ENCODE measurements at places on chromosomes 12 and 14. TPM values are rescaled to one million over a fixed set of nuclear protein-coding genes. Genes with fewer than 3 reads are reported as not detected.

TMCC3 gene
- total RNA-seq = 6.0 TPM

NUP37 gene
- 31.3 TPM for total RNA-seq

RIMBP2 gene
- not detected for total RNA-seq

KCNMB4 gene
- total RNA-seq = 1.6 TPM

KIF26A gene
- total RNA-seq = not detected

GALNT16 gene
- total RNA-seq = 4.5 TPM

KLHL28 gene
- 22.7 TPM for total RNA-seq

DNA sequence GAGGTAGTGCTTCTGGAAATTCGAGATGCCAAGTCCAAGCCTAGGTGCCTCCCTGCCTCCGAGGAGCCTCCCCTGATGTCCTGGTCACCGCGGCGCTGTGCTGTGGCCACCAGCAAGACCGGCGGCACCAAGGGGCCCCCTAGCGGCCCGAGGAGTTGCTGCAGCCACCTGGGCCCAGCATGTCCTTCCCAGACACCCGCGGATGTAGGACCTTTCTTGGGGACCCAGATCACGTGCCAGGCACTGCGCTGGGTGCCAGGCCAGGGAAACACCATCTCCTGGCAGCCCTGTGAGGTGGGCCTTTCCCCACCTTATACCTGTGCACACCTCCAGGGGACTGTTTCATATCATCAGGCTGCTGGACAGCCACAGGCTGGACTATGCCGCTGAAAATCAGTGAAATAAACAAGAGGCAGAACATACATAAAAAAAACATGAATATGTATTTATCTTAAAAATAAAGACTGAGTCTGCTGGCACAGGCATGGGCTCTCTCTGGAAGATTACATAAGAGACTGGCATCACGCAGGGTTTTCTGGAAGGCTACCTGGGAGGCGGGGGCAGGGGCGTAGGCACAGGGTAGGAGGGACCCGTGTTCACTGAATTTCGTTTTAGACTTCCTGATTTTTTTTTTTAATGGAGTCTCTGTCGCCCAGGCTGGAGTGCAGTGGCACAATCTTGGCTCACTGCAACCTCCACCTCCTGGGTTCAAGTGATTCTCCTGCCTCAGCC, 15.9 kb upstream of the HHIPL1 start:
- DNase-seq = peak; percentile 67

GRCh38 chr14:31937730-31938346, 139.3 kb upstream of the ARHGAP5 start:
- peak; percentile 76 for DNase-seq

DNA sequence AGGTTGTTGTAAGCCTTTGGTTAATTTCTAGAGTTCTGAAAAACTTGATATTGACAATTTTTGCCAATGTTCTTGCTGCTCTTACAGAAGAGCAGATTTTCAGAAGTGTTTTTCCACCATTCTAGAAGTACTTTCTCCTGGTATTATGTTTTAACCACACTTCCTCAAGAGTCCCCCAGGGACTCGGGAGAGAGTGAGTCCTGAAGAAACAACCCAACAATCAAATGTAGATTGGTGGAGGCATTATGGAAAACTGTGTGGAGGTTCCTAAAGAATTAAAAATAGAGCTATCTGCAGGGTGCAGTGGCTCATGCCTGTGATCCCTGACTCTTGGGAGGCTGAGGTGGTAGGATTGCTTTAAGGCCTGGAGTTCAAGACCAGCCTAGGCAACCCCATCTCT, 26.7 kb downstream of the OR10P1 start:
- DNase-seq = no peak

DNA sequence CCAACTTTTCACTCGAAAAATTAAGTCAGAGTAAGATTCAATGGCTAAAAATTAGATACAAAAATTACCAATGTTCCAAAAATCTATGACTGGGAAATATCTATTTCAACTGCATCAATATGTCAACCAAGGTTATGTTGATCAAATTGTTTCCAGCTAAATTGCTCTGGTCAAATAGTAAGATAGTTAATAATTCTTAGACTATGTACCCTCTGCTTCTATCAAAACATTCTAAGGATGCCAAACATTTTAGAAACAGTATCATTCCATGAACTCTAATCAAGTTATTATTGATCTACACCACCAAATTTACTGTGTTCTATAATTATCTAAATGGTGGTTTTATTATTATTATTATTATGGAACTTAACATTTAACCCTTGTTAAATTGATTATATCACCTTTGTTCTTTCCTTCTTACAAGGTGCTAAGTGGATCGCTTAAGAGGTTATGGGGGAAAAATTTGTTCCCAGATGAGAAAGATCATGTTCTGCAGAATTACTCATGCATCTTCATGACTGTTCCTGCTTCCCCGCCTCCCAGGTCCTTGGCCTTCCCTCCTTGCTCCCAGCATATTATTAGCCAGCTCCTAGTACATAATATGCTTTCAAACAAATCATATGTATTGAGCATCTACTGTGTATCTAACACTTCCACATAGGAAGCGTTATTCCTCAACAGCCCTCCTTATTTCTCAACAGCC, 240.5 kb upstream of the KRR1 start:
- DNase-seq = no peak

- DNase-seq = peak; percentile 25
These were observed 9.6 kb upstream of the SSPN start for GRCh38 chr12:26185532-26186320.

- DNase-seq = no peak
These were observed 64.4 kb downstream of the MVK start for GRCh38 chr12:109637996-109638395.

- DNase-seq = peak; percentile 88
These were observed 192.6 kb upstream of the HMGA2 start for GRCh38 chr12:65631621-65632111.

DNA sequence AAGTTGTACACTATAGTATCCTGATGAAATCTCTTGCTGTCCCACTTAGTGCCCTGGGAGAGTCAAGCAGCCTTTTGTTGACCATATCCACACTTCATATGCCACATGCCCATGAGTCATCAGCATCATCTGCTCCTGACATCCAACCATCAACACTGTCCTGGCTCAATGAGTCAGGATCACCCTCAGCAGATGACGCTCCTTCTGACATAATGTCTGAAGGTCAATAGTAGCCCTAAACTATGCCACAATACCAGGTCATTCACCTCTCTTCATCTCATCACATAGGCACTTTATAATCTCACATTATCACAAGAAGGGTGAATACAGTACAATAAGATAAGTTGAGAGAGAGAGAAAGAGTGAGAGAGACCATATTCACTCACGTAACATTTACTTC, 369.0 kb upstream of the FAR2 start:
- DNase-seq = peak; percentile 21

- DNase-seq = no peak
These were observed 29.2 kb downstream of the GNS start for GRCh38 chr12:64729909-64730587.

GRCh38 chr12:25550186-25550585, 2.9 kb downstream of the LMNTD1 start:
- no peak for DNase-seq

- DNase-seq = peak; percentile 45
These were observed 5.8 kb upstream of the SLC48A1 start for GRCh38 chr12:47767216-47767724.

DNA sequence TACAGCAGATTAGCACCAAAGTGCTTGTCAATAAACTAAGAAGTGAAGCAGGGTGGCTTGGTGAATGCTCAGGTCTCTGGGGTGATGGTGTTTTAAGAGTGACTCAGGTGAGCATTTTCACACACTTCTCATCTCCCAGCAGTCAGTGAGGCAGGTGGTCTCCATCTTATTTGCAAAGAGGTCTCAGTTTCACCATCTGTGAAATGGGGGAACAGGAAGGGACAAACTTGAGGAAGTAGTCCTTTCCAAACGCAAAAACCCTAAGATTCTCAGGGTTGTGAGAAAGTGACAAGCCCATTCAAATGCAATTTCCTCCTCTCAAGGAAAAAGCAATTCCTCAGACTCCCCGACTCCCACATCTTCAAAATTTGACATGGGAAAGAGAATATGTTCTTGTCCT, 54.1 kb downstream of the CMKLR1 start:
- DNase-seq = no peak

DNA sequence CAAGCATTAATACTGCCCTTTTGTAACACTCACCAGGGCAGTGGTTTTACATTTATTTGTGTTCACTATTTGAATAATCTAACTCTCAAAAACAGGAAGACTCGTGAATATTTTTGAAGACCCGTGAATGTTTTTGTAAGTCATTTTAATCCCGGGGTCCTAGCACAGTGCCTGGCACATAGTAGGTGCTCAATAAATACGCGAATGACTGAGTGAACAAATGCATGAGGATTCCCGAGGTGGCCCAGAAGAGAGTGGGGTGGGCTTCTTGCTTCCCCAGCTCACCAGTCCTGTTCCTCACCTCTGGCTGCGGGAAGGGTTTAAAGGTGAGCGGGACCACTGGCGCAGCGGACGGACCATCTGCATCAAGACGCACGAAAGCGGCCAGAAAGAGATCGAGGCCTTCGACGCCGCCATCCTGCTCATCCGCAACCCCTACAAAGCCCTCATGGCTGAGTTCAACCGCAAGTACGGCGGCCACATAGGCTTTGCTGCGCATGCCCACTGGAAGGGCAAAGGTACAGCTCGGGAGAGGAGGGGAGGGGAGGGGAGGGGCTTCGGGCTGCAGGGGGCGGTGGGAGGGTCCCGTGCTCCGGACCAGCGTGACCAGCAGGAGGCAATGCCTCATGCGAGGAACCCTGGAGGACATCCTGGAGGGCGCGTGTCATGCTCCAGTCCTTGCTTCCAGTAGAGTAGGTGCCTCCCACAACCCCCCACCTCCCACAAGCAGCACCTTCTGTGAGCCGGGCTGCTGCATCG, 98.9 kb downstream of the CMKLR1 start:
- no peak for DNase-seq

DNA sequence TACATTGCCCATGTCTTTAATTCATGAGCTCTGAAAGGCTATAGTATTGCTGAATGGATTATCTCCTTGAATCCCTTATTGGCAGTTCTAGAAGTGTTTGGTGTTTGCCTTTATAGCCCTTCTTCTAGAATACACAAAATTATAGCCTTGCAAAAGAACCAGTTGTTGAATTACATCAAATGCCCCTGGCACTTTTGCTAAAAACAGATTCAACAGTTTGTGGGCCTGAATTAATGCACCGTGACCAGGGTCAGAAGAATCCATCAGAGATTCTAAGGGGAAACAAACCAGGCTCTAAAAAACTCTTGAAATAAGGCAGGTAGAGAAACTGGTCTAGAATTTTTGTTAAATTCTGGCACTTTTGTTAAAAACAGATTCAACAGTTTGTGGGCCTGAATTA, 197.8 kb downstream of the SOX5 start:
- no peak for DNase-seq

- DNase-seq = no peak
These were observed 10.0 kb upstream of the TBC1D30 start for GRCh38 chr12:64814432-64814831.

DNA sequence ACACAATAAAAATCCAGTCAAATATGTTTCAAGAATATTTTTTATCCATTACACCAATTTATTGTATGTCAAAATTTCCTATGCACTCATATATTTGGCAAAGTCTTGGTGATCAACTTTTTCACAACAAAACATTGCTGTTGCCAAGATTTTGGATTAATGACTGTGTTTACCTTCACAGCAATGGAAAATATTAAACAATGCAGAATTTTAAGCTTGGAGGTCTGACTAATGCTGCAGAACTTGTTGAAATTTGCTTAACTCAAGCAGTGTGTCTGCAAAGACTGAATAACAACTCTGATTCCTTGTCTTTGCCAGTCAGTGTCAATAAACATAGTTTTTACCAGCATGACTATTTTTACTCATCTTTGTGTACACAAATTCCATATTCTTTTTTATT, 336.4 kb downstream of the CCER1 start:
- DNase-seq = no peak

GRCh38 chr12:50257236-50258166, 25.8 kb downstream of the LIMA1 start:
- peak; percentile 62 for DNase-seq

DNA sequence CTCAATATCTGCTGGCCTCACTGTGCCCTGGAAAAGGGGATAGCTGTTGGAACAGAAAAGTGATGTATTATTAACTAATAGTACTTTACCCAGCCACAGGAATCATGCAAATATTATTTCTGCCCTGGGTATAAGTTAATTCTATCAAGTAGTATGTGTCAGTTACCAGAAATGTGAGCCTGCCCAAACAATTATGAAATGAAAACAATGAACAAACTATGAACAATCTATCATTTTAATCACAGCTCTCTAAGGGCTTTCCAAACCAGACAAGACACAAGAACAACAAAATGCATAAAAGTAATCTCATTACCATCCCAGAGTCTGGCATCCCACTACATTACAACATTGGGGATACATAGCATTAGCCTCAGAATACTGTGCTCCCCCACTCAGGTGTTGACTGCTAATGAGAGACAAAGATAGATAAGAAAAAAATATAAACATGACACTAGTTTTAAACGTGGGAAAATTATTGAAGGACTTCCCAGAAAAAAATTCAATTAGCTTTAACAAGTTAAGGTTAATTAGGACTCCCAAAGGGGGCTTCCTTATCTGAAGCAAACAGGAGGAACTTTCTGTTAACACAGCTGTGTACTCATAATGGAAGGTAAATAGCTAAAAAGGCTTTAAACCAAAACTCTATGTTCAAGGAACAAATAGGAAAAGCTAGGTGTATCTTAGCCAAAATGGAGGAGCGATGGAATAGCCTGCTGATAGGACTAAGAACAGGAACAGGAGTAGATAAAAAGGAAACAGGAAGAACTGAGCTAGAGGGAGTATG, 3.3 kb downstream of the DCAF5 start:
- no peak for DNase-seq

DNA sequence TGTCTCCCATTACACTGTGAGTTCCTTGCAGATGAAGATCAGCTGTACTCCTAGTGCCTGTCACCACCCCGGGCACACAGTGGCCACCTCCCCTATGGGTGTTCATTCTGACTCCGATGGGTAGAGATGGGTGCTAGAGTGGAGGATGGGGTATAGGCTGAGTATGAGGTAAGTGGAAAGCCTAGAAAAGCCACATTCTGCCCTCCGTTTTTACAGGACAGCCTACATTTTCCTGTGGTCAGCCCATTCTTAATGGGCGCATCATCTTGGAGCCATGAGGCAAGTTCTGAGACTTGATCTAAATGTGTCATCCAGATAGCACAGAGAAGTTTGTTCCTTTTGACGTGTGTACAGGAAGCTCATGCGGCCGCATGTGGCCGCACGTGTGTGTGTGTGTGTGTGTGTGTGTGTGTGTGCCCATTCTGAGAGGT, 166.7 kb upstream of the HIF1A start:
- DNase-seq = peak; percentile 54

DNA sequence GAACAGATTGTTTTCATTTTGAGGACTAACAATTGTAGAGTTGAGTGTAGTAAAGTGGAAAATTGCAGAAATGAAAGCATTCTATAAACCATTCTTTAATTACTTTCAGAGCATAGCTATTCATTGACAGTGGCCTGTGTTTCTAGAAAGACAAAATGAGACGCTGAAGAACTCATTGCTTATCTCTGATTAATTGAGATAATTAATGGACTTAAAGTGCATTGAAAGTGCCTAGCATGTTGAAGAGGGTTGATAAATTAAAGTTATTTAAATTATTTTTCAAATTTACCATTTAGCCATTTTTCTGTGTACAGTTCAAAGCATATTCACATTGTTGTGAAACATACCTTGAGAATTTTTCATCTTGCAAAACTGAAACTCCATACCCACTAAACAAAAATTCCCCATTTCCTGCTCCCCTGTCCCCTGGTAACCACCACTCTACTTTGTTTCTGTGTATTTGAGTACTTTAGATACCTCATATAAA, 57.4 kb downstream of the DAAM1 start:
- DNase-seq = no peak

All from myocyte (in vitro differentiated cells).